ENCODE measurements at places on chromosomes 13 and 19. TPM values are rescaled to one million over a fixed set of nuclear protein-coding genes. Genes with fewer than 3 reads are reported as not detected.

DNA sequence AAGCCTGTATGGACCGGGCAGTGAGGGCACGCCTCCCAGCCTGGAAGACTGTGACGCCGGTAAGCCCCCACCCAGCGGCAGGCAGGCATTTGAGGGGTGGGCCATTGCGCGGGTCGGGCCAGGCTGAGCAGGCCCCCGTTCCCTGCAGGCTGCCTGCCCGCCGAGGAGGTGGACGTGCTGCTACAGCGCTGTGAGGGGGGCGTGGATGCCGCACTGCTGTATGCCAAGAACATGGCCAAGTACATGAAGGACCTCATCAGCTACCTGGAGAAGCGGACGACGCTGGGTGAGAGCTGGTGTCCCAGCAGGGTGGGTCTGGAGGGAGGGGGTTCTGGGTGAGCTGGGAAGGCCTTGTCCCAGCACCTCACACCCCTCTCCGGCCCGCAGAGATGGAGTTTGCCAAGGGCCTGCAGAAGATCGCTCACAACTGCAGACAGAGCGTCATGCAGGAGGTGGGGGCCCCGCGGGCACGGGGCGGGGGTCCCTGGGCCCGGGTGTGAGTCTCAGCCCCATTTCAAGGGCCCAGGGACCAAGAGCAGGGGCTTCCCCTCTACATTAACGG is 7.1 kb downstream of the ARHGAP45 start:
- peaks cover 76% of the 10 kb centered on the region for H3K36me3 ChIP-seq
- DNase-seq, result no peak
- peak overlapping the region; percentile 52 for H3K4me3 ChIP-seq
- H3K4me1 ChIP-seq, result peaks cover 64% of the 10 kb centered on the region
- peak overlapping the region; percentile 64 for H3K27ac ChIP-seq

- peaks cover 37% of the 10 kb centered on the region for H3K27me3 ChIP-seq
- H3K4me3 ChIP-seq, result no peak overlapping the region
- H3K36me3 ChIP-seq, result peaks cover 5% of the 10 kb centered on the region
- H3K4me1 ChIP-seq, result peaks cover 15% of the 10 kb centered on the region
- no peak overlapping the region for H3K27ac ChIP-seq
Observed at GRCh38 chr13:76894401-76895110, 8.4 kb upstream of the KCTD12 start.

DNA sequence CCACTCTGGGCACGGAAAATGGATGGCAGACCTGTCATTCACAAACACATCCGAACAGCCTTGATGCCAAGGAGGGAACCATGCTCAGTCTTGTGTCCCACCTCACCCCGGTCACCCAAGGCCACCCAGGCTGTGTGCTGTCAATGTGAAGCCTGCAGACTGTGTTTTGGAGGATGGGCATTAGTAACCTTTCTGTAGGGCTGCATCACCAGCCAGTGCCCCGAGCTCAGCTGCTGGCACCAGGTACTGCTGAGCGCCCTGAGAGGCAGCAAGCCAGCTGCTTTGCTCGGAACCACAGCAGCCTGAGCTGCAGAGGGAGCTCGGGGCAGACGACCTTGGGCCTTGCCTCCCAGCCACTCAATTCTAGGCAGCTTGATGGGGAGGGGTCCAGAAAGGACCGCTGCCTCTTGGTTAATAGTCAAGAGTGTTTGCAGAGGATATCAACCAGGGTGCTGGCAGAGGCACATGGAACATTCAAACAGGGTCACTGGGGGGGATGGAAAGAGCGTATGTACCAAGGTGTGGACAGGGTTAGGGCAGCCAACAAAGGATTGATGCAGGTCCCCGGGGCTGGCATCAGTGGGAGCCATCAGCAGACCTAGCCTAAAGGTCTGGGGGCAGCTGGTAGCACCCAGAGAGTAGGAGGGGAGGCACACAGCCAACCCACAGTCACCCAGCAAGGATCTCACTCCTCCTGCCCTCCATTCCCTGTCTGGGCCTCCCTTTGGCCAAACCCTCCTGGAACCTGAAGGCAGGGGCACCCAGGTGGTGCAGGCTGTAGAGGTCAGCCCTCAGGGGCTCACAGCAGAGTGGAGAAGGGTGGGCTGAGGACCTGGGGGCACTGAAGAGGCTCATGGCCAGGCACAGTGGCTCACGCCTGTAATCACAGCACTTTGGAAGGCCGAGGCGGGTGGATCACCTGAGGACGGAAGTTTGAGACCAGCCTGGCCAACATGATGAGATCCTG is 8.1 kb downstream of the VSTM2B start:
- H3K27ac ChIP-seq, result no peak overlapping the region
- DNase-seq, result no peak

- no peak overlapping the region for H3K27ac ChIP-seq
- H3K27me3 ChIP-seq, result no peaks in the 10 kb centered on the region
- H3K4me3 ChIP-seq, result no peak overlapping the region
- no peaks in the 10 kb centered on the region for H3K4me1 ChIP-seq
- H3K36me3 ChIP-seq, result no peaks in the 10 kb centered on the region
Observed at GRCh38 chr13:85040215-85040614, 759.0 kb downstream of the SLITRK6 start.

The WTIP gene
- 0.55 TPM for total RNA-seq

The ADGRE3 gene
- total RNA-seq, result not detected

The LILRB2 gene
- not detected for total RNA-seq

All from activated CD4-positive, alpha-beta memory T cell treated with anti-CD3 and anti-CD28 coated beads, Interleukin-2, amount 10 ng/mL, durations not matched to agents 7 days and 5 days (primary cell).